ENCODE measurements at places on chromosomes 7 and 10.

- DNase-seq, result no peak
Observed at GRCh38 chr10:62760401-62760800, 44.1 kb upstream of the ADO start.

DNA sequence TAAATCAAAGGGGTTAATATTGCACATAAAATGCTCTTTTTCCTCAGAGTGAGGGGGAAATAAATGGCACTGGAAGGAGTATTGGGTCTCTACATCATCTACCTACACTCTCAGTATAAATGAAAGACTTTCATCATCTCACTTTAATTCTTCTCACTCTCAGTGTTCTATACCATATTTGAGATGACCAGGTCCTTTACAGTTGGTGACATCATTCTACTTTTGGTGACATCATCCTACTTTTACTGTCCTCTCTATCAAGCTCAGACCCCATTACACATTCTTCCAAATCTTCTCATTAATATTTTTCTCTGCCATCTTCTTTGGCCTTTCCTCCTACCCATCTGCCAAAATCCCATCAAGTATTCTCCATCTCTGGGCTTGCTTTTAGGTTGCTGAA lies 74.6 kb upstream of the TMEM106B start:
- DNase-seq, result no peak

DNA sequence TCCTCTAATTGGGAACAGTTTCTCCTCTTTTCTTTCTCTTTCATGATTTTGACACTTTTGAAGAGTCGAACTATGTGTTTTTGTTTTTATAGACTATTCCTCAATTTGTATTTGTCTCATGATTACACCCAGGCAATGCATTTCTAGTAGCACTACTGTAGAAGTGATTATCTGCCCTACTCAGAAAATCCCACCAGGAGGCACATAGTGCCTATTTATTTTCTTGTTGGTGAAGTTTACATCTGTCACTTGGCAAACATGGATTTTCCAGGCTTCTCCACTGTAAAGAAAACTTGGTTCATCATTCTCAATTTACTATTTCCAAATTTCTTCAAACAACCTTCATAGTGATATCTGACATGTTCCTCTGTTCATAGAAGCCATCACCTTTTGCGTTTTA lies 893.9 kb downstream of the CCSER2 start:
- DNase-seq, result no peak

DNA sequence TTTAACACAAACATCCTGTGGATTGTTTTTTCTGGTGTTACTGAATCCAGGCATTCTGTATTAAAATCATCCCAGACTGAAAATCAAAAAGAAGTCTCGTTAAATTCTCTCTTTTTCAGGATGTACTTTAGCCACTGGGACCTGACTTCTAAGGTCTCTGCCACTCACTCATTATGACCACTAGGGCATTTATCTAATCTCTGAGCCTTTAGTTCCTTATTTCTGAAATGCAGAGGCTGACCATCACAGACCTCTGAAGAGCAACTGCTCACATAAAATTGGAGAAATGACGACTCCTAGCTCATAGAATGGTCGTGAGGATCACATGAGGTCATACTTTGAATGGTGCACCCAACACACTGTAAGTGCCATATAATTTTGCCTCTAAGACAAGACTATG lies 63.2 kb downstream of the KCNMA1 start:
- DNase-seq, result no peak

DNA sequence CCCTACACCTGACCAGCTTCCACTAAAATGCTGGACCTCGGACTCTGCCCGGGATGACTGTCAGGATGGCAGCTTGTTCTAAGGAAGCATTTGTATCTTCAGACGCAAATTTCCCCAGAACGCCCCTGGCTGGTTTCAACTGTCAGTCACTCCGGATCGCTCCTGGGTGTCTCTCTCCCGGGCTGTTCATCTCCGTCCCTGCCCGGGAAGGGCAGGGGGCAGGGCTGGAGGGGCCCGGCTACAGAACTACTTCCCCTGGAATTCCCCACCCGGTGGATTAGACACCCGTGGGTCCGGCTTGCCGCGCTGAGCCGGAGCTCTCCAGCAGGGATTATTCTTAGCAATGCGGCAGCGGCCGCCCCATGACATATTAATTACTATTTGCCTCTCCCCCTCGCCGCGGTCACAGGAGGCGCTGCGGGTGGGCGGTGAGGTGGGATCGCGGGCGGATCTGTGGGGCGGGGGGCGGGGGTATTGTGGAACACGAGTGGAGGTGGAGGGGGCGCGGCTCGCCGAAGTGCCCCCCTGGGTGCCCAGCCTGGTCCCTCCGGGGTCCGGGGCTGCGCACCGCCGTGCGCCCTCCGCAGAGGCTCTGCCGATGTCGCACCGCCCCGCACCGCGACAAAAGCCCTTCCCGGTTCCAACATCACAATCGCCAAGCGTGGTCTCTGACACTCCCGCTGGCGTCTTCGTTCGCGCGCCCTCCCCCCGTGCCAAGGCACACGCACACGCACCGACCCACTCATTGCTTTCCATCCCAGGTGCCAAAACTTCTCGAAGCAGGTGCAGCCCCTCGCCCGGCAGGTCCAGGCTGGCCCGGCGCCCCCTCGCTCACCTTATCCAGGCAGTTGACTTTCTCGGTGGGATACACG lies 276.1 kb upstream of the NEBL start:
- DNase-seq, result no peak

DNA sequence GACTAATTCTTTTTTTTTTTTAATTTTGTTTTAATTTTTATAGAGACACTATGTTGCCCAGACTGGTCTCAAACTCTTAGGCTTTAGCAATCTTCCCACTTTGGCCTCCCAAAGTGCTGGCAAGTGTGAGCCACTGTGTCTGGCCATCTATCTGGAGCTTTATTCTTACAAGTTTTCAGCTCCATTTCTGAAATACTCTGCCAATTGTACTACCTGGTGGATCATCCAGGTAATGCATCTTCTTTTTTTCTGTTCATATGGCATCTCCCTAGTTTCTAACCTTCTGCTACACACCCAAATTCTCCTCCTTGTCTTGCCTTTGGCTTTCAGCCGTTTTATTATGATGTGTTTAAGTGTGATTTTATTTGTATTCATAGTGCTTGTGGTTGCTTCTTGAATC lies 40.2 kb downstream of the ZNF365 start:
- no peak for DNase-seq

GRCh38 chr10:69729326-69730048 lies 72.2 kb upstream of the COL13A1 start:
- no peak for DNase-seq

DNA sequence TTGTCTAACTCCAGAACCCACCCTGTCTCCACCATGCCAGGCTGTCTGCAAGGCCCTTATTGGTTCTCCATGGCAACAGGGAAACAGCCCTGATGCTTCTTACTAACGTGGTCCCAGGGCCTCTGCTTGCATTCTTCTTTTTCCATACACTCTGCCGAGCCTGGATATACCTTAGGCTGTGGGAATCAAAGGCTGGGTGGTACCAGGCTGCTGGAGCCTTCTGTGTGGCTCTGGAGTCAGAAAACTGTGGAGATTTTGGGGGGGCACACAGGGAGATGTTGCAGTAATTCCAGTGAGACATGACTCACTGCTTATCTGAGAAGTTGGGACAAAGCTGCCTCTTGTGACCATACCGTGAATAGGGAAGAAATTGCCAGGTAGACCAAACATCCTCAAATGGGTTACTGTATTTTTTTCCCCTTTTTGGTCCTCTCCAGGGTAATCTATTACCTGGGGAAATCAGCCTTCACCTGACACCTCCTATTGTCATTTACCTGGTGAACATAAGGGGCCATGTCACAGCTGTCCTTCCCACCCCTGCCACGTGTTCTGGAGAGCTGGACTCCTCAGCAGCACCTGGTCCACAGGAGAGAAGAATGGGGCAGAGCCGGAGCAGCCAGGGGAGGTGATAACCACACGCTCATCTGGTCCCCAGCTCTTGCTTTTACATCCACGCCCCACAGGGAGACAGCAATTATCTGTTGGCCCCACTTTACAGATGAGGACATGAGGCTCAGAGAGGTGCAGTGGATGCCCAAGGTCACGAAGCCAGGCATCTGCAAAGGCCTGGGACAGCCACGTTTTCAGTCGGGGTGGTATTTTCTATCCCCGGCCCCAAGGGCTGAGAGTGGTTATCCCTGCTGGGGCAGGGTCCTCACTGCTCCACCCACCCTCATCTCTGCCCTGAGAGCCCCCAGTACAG lies 4.6 kb downstream of the CHST3 start:
- DNase-seq, result no peak

- DNase-seq, result no peak
Observed at GRCh38 chr10:95573964-95574604, 12.9 kb upstream of the SORBS1 start.

- DNase-seq, result no peak
Observed at GRCh38 chr10:112896273-112896672, 53.8 kb upstream of the TCF7L2 start.

GRCh38 chr7:114708646-114709045 lies 213.2 kb upstream of the MDFIC start:
- no peak for DNase-seq

- DNase-seq, result no peak
Observed at GRCh38 chr7:996079-996872, 13.3 kb downstream of the CYP2W1 start.

DNA sequence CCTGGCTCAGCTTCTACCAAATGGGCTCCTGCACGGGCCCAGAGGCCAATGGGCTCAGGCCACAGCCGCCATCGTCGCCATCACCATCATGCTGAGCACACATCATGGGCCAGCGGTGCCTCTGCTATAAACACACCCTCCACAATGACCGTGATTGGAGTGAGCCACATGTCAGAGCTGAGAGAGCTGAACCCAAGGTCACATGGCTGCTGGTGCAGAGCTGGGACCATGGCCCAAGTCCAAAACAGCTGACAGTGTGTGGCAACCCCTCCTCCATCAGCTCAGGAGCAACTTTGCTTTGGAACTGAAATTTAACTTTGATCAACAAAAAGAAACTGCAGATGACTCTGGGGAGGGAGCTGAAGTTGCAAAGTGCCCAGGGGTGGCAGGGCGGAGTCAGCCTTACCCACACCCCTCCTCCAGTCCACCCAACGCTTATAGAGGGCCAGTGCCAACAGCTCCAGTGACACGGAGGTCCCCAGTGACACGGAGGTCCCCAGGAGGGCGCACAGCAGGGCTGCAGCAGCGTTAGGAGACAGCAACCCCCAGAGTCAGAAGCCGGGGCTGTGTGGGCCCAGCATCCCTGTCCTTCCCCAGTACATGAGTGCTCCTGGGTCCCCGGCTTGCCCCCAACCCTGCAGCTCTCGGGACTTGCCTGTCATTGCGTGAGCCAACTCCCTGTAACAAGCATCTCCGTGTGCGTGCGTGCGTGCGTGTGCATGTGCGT lies 249.6 kb downstream of the ELFN1 start:
- peak; percentile 33 for DNase-seq

DNA sequence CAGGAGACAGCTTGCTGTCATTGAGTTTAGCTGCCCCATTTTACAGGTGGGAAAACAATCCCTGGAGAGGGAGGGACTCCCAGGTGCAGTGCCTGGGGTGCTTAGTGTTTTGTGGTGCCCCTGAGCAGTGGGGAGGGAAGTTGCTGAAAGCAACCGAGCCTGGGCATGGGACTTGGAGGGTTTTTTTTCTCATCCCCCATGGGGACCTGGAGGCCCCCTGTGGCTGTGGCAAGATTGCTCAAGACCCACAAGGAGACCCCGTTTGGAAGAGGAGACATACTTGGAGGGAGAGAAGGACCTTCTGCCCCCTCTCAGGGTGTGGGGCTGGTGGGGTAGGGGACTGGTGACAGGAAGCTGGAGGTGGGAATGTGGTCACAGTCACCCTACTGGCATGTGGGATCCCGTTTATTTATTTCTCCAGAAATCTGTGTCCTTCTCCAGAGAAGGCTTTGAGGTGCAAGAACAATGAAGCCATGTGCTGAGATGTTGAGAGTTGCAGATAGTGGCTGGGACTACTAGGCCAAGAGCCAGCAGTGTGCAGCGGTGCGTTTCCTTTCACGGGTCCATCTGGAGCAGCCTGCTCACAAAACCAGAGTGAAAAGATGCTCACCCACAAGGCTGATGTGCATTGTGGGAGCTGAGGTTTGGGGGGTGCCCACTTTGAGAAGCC lies 21.5 kb downstream of the ZMIZ1 start:
- DNase-seq, result no peak

- no peak for DNase-seq
Observed at GRCh38 chr7:130157700-130158099, 47.5 kb downstream of the TMEM209 start.

GRCh38 chr7:42645906-42646305 lies 266.0 kb downstream of the C7orf25 start:
- DNase-seq, result no peak

GRCh38 chr7:32941681-32942414 lies 15.4 kb upstream of the FKBP9 start:
- no peak for DNase-seq
